AG04450 (cell line): ENCODE measurements at places on chromosomes 11 and 22. TPM values are rescaled to one million over a fixed set of nuclear protein-coding genes. Genes with fewer than 3 reads are reported as not detected.

MMP11 gene
- 5.7 and 9.0 TPM in 2 replicates for polyA plus RNA-seq

OR8A1 gene
- polyA plus RNA-seq = not detected in 2 replicates

TSPAN18 gene
- 0.98 and 1.2 TPM in 2 replicates for polyA plus RNA-seq

DNA sequence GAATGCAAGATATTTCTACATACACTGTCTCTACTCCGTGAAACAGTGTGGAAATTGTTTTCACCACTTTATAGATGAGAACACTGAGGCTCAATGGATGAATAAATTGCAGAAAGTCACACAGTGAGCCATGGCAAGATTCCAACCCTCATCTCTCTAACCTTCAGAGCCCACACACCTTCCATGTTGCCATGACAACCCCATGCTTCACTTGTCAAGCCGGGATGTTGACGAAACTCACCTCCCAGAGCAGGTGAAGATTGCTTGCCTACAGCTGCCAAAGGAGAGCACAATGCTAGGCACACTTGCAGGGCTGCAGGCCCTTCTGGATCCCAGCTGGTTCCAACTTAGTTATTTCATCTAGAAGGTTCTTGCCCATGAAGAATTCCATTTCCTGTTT lies 71.4 kb upstream of the SEZ6L start:
- DNase-seq = no peak

- DNase-seq = no peak
Measured at GRCh38 chr11:16337421-16338213, 18.7 kb downstream of the SOX6 start.

GRCh38 chr22:28737701-28738100 lies 3.9 kb downstream of the CHEK2 start:
- no peak for DNase-seq
